Hair follicle dermal papilla cell (primary cell): ENCODE measurements at places on chromosomes 13 and 19. TPM values are rescaled to one million over a fixed set of nuclear protein-coding genes. Genes with fewer than 3 reads are reported as not detected.

Gene NLRP4
- not detected in 2 replicates for total RNA-seq

Gene CEACAM8
- total RNA-seq = not detected in 2 replicates

Gene TNFSF13B
- total RNA-seq = 1.8 and 3.6 TPM in 2 replicates

Gene CALR3
- total RNA-seq = not detected in 2 replicates

Gene TUBA3C
- not detected in 2 replicates for total RNA-seq

Gene IFNL1
- not detected in 2 replicates for total RNA-seq

Gene COX6B2
- not detected in 2 replicates for total RNA-seq
